Stimulated activated CD4-positive, alpha-beta T cell treated with anti-CD3 and anti-CD28 coated beads, Interleukin-2, amount 100 ng/mL, for 24 hours (primary cell): ENCODE measurements at places on chromosomes 6 and 20.

DNA sequence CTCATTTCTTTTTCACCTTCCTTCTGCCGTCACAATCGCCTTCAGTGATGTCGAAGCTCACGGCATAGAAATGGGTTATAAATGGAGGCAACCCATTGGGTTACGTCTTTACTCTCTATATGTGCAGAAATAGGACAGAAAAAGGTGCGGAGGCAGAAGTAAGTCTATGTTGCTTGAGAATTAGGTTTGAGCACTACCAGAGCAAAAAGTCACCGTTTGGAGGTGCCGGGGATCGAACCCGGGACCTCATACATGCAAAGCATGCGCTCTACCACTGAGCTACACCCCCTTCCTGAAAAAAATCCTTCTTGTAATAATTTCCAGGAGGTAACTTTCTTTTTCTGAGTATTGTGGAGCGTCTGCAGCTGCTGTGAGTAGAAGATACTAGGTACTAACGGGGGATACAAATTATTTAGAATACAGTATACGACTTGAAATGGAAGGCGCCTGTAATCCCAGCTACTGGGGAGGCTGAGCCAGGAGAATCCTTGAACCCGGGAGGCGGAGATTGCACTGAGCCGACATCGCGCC, 134.2 kb downstream of the TRIM27 start:
- DNase-seq: peak; percentile 67

DNA sequence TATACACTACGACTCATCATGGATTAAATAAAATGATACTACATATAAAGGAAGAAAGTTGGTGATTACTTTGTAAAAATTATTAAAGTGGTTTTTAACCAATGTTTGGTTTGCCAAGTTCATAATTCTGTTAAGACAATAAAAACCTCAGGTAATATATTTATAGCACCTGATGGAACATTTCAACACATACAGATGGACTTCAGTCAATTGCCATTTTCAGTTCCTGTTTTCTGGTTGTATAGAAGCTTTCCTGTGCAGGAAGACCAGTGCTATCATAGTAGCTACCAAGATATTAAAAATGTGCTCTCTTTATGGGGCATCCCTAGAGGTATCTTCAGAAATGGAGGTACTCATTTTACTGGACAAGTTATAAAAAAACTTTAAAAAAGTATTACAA, 1686.4 kb downstream of the GRIK2 start:
- DNase-seq: no peak

DNA sequence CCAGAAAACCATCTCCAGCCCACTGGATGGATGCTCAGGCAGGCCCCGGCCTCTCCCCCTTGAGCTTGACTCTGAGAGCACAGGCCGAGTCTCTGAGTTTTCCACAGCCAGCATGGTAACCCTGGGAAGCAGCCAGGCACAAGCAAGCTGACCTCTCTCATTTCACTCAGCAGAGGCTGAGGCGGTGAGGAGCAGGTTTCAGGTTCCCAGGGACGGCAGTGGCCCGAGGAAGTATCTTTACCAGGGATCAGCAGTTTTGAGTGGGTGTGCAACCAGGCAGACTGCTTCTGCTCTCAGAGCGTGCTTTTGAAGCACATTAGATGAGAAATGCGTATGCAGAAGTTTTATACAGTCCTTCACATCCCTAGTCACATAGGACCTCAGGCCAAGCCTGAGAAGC, 12.6 kb downstream of the HCK start:
- DNase-seq: no peak

DNA sequence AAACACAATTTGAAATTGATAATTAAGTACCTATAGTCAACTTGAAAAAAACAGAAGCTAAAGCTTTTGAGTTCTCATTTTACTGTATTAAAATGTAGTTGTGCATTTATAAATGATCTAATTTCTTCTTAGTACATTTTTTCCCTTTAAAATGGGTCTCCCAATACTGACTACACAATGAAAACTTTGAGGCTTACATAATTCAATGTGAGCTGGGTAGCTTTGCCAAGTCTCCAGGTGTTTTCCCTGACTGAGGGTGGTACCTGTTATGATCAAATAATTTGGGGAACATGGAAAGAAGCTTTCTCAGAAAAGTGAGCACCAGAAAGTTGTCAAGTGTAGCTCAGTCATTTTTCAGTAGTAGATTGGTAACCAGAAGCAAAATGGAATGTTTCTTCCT, 74.3 kb downstream of the ARMC2 start:
- no peak for DNase-seq

DNA sequence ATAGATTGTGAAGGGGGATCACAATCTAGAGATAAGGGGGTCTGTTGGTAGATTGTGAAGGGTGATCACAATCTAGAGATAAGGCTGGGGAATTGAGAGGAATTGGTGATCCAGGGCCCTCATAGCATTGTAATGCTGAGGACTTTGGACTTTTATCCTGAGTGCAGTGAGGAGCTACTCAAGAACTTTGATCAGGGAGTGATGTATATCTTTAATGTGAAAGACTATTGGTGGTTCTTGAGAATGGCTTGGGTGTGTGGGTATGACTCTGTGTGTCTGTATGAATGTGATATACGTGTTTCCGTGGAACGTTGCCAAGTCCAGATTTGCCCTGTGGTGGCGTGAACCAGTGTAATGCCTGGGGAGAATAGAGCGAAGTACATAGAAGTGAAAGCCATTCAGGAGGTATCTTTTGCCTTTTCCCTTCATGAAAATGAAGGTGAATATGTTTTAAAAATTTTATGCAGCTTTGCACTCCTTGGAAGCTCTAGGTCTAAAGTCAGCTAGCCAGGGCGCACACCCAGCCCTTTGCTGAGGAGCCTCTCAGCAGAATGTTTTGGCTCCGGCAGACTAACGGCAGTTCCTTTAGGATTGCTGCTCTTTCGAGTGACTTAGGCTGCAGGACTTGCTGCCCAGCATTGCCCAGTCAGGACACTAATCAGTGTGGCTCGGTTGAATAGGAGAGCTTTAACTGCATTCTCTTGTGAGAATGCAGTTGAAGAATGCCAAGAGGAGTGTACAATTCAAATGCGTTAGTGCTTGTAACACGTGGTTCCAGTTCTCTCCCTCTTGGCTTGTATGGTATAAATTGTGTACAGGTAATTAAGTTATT, 3.5 kb downstream of the ZFAND3 start:
- peak; percentile 49 for DNase-seq

DNA sequence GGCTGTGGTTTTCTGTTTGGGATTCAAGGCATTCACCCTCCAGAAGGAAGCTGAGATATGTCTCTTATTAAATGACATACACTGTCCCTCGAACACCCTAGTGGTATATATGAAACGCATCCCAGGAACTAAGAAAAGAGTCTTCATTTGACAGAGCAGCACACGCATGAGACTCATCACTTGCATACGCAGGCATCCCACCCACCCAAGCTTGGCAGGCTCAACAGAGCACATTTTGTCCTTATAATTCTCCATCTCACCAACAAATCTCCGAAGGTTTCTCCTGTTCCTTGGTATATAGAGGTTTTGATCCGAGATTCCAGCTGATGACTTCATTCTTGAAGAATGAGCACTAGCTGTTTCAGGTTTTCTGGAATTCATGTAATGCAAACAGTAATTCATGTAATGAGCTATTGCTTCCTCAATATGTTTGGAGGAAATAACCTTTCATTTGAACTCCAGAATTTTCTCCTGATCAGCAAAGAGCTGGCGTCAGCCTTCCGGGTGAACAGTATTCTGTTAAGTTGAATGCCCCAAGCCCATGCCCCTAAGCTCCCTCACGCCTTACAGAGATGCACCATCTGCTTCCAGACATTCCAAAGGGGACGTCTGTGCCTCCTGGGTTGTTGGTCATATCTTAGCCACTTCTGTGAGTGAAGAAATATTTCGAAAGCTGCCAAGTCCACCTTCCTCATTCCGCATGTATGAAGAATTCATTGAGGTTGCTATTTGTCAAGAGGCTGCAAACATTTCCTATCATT, 66.0 kb upstream of the CDH4 start:
- DNase-seq: no peak

GRCh38 chr6:1950631-1951030, 294.8 kb downstream of the GMDS start:
- no peak for DNase-seq

- DNase-seq: peak; percentile 63
Observed at GRCh38 chr20:64077094-64077493, 2.2 kb downstream of the RGS19 start.

GRCh38 chr6:22727710-22728109, 158.3 kb downstream of the HDGFL1 start:
- no peak for DNase-seq

DNA sequence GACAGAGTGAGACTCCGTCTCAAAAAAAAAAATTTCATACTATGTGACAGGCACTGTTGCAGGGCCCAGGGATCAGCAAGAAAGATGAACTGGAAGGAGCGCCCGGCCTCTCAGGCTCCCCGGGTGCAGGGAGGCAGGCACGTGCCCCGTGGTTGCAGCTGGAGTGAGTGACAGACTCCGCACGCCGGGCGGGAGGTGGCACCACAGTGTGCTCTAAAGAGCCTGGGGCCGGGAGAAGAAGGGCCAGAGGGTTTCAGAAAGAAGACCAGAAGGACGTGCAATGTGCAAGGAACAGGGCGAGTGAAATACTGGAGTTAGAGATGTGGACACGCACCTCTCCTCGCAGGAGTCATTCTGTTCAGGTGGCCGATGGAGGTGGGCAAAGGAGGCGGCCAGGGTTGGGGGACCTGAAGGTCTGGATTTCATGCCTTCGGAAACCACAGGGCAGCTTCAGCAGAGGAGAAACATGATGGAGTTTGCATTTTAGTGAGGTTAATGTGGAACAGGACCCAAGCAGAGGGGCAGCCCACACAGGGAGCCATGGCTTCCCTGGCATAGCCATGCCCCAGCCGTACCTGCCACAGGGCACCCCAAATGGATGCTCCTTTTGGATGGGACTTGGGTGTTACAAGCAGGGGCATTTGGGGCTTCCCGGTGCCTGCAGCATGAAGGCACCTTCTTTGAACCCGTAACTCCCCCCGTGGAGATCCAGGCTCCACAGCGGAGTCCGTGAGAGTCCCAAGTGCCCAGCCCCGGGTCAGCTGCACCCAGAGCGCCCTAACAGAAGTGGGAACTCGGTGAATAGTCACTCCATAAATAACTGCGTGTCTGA, 226.2 kb downstream of the ERMARD start:
- no peak for DNase-seq

DNA sequence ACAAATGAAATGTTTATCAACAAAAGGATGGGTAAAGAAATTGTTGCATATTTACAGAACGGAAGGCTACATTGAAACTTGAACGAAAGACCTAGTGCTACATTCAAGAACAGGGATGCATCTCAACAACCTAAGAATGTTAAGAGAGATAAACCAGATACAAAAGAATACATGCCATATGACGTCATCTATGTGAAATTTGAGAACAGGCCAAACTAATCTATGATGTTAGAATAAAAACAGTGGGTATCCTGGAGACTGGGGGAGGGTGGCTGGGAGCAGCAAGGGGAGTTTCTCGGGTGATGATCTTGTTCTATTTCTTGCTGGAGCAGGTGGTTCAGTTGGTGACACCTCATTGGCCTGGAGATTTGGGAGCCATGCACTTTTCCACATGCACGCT, 81.5 kb downstream of the SULF2 start:
- no peak for DNase-seq

GRCh38 chr6:163414946-163415619, 565 bp downstream of the QKI start:
- peak; percentile 41 for DNase-seq

DNA sequence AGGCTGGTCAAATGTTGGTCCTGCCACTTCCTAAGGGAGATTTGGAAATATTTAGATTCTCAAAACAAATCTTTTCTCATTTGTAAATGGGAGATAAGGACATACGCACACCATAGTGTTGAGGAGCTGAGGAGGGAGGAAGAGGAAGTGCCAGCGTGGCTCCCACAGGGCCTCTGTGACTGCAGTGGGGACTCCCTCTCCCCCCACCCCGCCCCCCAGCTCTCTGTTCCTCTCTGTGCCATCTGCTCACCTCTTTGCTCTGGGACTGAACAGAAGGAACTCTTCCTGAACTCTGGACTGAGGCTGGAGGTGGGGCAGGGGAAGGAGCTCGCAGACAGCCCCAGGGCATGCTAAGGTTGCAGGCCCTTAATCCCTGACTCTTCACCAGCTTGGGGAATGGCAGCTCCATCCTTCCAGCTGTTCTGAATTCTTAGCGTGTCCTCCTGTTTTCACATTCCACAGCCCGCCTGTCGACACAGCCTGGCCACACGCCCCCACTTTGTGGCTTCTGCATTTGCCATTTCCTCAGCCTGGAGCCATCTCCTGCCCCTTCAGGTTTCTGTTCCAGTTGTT, 11.4 kb downstream of the DDX27 start:
- no peak for DNase-seq

DNA sequence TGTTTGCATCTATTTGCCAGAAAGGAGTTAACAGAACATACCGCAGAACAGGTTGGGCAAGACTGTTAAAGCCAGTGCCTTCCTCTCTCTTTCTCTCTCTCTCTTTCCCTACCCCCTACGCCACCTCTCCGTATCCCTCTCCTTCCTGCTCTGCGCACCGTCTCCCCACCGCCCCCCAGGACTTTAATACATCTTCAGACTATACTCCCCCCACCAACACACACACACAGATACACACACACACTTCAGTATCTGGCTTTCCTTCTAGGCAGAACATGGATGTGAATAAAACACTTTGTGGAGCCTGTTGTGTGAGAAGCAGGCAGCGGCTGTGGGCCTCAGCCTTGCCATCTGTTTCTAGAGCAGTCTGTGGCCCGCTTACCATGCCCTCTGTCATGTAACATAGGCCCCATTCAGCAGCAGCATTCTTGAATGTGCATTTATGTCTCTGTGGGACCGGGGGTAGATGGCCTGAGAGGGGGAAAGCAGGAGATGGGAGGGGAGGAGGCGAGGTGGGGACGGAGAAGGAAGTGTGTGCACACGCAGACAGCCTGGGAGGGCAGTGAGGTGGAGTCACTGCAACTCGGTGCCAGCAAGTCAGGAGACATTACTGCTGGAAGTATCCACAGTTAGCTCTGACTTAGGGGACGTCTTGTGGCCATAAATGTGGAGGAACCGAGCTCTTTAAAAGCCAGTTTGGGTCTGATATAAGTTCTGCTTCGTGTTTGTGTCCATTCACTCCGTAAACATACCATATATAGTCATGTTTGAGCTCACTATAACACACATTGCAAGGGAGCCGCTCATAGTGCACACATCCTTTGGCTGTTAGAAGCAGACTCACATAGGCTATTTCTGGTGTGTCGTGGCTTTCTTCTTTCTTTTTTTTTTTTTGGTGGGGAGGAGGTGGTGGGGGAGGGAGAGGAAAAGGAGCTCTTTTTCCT, 38.4 kb downstream of the RREB1 start:
- no peak for DNase-seq

- no peak for DNase-seq
Observed at GRCh38 chr20:54023406-54023805, 47.0 kb downstream of the BCAS1 start.

GRCh38 chr6:3176562-3177355, 19.4 kb upstream of the TUBB2A start:
- peak; percentile 33 for DNase-seq

DNA sequence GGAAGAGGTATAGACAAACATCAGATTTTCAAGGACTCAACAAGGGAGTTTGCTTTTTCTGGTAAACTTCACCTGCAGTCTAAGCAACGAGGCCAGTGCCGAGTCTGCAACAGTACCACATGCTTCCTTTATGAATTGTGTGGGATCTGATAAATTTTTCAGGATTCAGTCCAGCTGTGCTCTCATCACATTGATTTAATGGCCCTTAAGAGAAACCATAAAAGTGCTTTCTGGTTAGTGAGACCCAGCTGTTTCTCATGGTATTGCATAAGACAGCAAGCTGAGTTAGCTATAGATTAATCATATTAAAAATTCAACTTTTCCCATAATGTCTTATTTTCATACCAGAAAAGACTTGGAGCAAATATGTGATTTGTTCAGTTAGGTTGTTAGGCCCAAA, 291.4 kb downstream of the CENPW start:
- DNase-seq: no peak

GRCh38 chr20:24492031-24492607, 22.7 kb downstream of the SYNDIG1 start:
- DNase-seq: no peak

- no peak for DNase-seq
Observed at GRCh38 chr6:357261-357790, 34.2 kb upstream of the IRF4 start.
